ENCODE measurements at places on chromosomes 5 and 9.

- DNase-seq, result no peak
These were observed 5.4 kb downstream of the SRFBP1 start for GRCh38 chr5:121967187-121967586.

- DNase-seq, result no peak
These were observed 120.9 kb downstream of the MAPKAP1 start for GRCh38 chr9:125586172-125586511.

DNA sequence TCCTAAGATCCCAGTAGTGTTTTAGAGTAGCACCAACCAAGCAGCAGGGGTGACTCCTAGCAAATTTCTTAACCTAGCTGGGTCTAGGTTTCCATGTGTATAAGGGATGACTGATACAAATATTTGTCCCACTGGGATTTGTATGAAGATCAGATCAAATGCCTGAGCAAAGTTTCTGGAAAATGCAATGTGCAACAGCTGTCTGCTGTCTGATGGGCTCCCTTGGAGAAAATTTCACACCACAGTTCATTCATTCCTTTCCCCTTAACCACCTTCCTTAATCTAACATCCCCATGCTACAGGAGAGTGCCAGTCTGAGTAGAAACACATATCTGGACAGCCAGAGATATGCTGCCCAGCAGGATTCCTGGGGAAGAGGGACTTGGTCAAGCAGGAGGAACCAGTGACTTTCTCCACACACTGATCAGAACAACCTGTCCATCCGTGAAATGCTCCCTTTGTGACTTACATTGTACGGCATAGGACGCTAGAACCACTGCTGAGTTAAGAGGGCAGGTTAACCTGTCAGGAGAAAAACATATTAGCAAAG lies 53.3 kb downstream of the PTPN3 start:
- no peak for DNase-seq

DNA sequence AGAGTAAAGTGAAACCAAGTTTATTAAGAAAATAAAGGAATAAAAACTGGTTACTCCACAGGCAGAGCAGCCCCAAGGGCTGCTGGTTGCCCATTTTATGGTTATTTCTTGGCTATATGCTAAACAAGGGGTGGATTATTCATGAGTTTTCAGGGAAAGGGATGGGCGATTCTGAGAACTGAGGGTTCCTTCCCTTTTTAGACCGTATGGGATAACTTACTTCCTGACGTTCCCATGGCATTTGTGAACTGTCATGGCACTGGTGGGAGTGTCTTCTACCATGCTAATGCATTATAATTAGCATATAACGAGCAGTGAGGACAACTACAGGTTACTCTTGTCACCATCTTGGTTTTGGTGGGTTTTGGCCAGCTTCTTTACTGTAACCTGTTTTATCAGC lies 323.9 kb upstream of the PTGER4 start:
- DNase-seq, result no peak

- no peak for DNase-seq
These were observed 1.4 kb upstream of the THG1L start for GRCh38 chr5:157729858-157730257.

All from stimulated activated CD8-positive, alpha-beta memory T cell treated with anti-CD3 and anti-CD28 coated beads, Interleukin-4, amount 100 ng/mL, for 4 hours (primary cell).